ENCODE measurements at places on chromosomes 1 and 21. TPM values are rescaled to one million over a fixed set of nuclear protein-coding genes. Genes with fewer than 3 reads are reported as not detected.

The ORC1 gene
- 0.45 TPM for total RNA-seq

The SHE gene
- 6.4 TPM for total RNA-seq

The NBPF10 gene
- total RNA-seq = 1.5 TPM

The KCNH1 gene
- total RNA-seq = not detected

The CLCA4 gene
- total RNA-seq = not detected

The KIF14 gene
- 0.10 TPM for total RNA-seq

The PALMD gene
- 18.0 TPM for total RNA-seq

The S100A7 gene
- total RNA-seq = not detected

The KCNE2 gene
- not detected for total RNA-seq

DNA sequence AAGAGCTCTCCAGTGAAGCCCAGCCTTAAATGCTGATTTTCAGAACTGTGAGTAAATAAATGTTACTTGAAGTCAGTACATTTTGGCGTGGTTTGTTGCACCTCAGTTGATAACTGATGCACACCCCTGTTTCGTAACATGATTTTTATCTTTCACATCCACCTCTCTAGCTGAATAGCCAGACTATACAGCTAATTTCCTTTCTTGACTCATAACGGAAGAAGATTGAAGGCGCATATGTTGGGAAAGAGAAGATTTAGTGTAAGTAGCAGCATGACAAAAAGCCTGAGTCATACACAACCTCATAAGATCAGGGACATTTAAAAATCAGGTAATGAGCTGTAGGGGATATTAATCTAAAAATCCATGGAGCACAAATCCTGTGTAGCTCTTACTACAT is 716.2 kb upstream of the ZP4 start:
- no peak for DNase-seq
- H3K27me3 ChIP-seq = no peaks in the 10 kb centered on the region
- no peak overlapping the region for H3K4me3 ChIP-seq
- no peaks in the 10 kb centered on the region for H3K36me3 ChIP-seq

GRCh38 chr1:182699393-182700350 is 15.3 kb upstream of the RGS8 start:
- no peak overlapping the region for H3K27ac ChIP-seq
- no peak for DNase-seq
- no peaks in the 10 kb centered on the region for H3K36me3 ChIP-seq
- peaks cover 9% of the 10 kb centered on the region for H3K4me1 ChIP-seq
- no peaks in the 10 kb centered on the region for H3K27me3 ChIP-seq

GRCh38 chr1:212591922-212592321 is 16.6 kb upstream of the ATF3 start:
- H3K4me3 ChIP-seq = no peak overlapping the region
- H3K4me1 ChIP-seq = no peaks in the 10 kb centered on the region
- no peaks in the 10 kb centered on the region for H3K36me3 ChIP-seq
- DNase-seq = no peak

GRCh38 chr1:151710187-151710840 is 6.3 kb downstream of the CELF3 start:
- no peaks in the 10 kb centered on the region for H3K4me1 ChIP-seq
- no peak for DNase-seq
- H3K4me3 ChIP-seq = no peak overlapping the region
- H3K36me3 ChIP-seq = no peaks in the 10 kb centered on the region
- H3K27ac ChIP-seq = no peak overlapping the region

DNA sequence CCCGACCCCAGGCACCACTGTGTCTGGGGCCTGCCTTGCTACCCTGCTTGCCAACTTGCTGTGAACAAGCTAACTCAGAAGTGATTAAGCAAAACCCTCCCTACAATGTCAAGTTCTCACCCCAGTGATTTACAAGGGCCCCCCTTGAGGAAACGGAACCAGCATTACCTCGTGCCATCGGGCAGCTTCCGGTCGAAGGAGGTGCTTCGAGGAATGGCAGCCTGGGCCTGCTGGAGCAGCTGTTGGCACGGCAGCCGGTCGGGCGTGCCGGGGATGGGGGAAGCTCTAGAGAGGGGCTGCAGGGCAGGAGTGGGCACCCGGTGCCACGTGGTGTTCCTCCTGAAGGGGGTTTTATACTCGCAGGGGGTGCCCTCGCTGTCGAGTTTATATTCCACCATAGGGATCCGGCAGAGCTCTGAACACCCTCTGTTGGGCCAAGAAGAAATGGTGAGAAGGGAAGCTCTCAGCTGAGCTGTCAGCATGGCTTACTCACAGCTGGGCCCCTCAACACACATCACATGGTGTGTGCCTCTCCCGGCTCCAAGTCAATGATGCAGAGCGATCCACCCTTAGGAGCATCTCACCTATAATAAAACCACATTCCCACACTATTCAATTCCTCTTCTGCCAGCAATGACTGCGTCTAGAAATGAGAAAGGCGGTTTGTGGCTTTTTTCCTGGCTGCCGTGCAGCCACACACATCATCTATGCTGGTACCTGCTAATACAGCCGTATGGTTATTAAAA is 184.4 kb downstream of the SIPA1L2 start:
- no peaks in the 10 kb centered on the region for H3K36me3 ChIP-seq
- H3K4me1 ChIP-seq = no peaks in the 10 kb centered on the region

- H3K4me1 ChIP-seq = peaks cover under 1% of the 10 kb centered on the region
- no peaks in the 10 kb centered on the region for H3K36me3 ChIP-seq
- no peak overlapping the region for H3K27ac ChIP-seq
- H3K4me3 ChIP-seq = no peak overlapping the region
These were observed 39.9 kb upstream of the ACTRT2 start for GRCh38 chr1:2981388-2981787.

GRCh38 chr1:175168782-175169181 is 23.8 kb downstream of the KIAA0040 start:
- no peaks in the 10 kb centered on the region for H3K36me3 ChIP-seq
- no peak for DNase-seq
- H3K4me1 ChIP-seq = no peaks in the 10 kb centered on the region
- no peak overlapping the region for H3K27ac ChIP-seq

DNA sequence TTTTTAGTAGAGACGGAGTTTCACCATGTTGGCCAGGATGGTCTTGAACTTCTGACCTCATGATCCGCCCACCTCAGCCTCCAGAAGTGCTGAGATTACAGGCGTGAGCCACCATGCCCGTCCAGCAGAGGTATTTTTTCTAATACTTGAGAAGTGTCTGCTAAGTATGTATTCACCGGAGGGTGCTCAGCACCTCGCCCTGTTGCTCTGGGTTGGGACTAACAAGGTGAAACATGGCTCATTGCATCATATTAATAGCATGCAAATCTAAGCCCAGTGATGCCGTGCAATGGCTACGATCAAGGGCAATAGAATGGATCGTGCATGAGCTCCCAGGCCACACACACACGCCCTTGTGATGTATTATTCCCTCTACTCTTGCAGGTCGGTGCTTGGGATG is 68.7 kb downstream of the PDE9A start:
- no peaks in the 10 kb centered on the region for H3K36me3 ChIP-seq
- H3K27ac ChIP-seq = no peak overlapping the region
- no peak overlapping the region for H3K4me3 ChIP-seq
- no peaks in the 10 kb centered on the region for H3K27me3 ChIP-seq

DNA sequence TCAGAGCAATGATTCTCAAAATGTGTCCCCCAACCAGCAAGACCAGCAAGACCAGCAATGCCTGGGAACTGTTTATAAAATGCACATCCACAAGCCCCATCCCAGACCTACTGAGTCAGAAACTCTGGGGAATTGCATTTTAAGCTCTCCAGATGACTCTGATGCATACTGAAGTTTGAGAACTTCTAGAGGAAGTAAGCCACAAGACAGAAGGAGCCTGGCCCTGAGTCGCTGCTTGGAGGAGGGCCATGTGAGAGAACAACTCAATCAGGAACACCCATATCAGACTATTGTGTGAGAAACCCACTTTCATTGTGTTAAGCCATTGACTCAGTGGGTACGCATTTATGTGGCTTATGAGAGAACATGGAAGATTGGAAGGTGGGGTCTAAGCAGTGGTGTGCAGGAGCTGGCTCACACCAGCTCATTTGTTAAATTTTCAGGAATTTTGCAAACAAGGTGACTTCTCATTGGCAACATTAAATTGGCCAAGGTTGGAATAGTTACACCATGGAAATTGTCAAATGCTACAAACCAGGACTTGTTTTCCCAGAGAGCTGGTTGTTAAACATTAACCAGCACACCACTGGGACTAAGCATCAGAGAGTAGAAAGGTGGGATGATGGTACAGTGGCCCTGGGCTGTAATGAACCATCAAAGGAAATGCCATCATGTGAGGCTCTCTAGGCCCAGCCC is 38.9 kb downstream of the ATP1A1 start:
- H3K4me1 ChIP-seq = peaks cover 10% of the 10 kb centered on the region
- no peaks in the 10 kb centered on the region for H3K36me3 ChIP-seq
- no peak for DNase-seq
- H3K27ac ChIP-seq = no peak overlapping the region

GRCh38 chr1:184629266-184629665 is 125.4 kb downstream of the EDEM3 start:
- H3K27me3 ChIP-seq = no peaks in the 10 kb centered on the region
- H3K36me3 ChIP-seq = no peaks in the 10 kb centered on the region
- DNase-seq = no peak
- H3K27ac ChIP-seq = no peak overlapping the region
- H3K4me3 ChIP-seq = no peak overlapping the region
- H3K4me1 ChIP-seq = peaks cover 7% of the 10 kb centered on the region

GRCh38 chr1:243924188-243924587 is 74.1 kb upstream of the AKT3 start:
- H3K27ac ChIP-seq = no peak overlapping the region
- H3K4me1 ChIP-seq = no peaks in the 10 kb centered on the region
- H3K27me3 ChIP-seq = no peaks in the 10 kb centered on the region
- H3K4me3 ChIP-seq = no peak overlapping the region

DNA sequence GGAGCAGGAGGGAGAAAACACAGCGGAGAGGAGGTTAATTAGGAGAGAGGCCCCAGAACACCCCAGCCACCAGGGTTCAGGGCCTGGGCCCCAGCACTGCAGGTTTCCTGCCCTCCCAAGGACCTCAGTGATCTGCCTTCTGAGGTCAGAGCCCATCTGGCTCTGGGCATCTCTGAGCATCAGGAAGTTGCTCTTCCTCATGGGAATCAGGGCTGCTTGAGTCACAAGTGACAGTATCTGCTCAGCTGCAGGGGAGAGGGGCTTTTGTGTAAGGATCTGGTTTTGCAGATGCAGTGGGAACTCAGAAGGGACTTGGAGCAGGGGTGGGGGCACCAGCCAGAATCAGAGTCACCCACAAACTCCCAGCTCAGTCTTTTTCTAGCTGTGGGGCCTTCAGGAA is 472.1 kb downstream of the PTPRU start:
- H3K4me3 ChIP-seq = no peak overlapping the region
- H3K36me3 ChIP-seq = no peaks in the 10 kb centered on the region
- DNase-seq = no peak
- H3K4me1 ChIP-seq = no peaks in the 10 kb centered on the region
- no peak overlapping the region for H3K27ac ChIP-seq
- no peaks in the 10 kb centered on the region for H3K27me3 ChIP-seq

GRCh38 chr1:32763221-32763620 is 53.9 kb downstream of the YARS1 start:
- no peaks in the 10 kb centered on the region for H3K27me3 ChIP-seq
- H3K27ac ChIP-seq = no peak overlapping the region
- DNase-seq = no peak
- no peak overlapping the region for H3K4me3 ChIP-seq
- no peaks in the 10 kb centered on the region for H3K36me3 ChIP-seq

- DNase-seq = no peak
- H3K4me1 ChIP-seq = no peaks in the 10 kb centered on the region
- no peaks in the 10 kb centered on the region for H3K27me3 ChIP-seq
These were observed 465.5 kb upstream of the TMPRSS15 start for GRCh38 chr21:18869104-18869503.

DNA sequence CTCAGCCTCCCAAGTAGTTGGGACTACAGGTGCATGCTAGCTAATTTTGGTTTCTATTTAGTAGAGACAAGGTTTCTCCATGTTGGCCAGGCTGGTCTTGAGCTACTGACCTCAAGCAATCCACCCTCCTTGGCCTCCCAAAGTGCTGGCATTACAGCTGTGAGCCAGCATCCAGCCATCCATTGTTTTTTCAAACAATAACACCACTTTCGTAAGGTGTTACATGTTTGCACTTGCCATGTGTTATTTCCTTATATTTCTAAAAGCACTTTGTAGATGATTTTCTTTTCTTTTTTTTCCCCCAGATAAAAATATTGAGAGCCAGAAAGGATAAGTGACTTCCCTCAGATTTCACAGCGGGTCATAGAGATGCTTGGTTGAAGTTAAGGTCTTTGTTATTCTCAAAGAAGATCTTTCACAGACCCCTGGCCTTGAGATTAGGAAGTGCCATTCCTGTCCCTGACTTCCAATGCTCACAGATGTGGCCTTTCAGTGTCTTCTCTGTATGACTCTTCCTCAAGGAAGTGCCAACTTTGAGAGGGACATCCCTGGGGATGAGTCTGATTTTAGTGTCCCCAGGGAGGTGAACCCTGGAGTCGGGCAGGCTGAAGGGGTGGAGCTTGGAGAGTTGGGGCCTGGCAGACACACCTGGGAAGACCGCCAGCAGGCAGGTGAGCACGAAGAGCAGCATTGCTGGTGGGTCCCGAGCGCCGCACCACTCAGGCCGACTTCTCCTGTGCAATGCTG is 6.3 kb downstream of the PIGR start:
- H3K27ac ChIP-seq = no peak overlapping the region
- no peaks in the 10 kb centered on the region for H3K4me1 ChIP-seq
- no peak overlapping the region for H3K4me3 ChIP-seq

DNA sequence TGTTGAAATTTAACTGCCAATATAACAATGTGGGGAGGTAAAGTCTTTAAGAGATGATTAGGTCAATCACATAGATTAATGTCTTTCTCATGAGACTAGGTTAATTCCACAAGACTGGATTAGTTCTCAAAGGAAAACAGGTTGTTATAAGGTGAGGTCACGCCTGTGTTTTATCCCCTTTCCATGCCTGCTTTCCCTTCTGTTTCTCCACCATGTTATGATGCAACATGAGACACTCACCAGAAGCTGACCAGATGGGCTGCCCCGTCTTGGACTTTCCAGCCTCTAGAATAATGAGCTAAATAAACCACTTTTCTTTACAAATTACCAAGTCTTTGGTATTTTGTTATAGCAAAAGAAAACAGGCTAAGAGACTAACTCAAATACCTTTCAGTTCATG is 70.8 kb downstream of the DDAH1 start:
- peaks cover 6% of the 10 kb centered on the region for H3K4me1 ChIP-seq
- no peaks in the 10 kb centered on the region for H3K27me3 ChIP-seq
- no peak for DNase-seq
- no peak overlapping the region for H3K4me3 ChIP-seq
- H3K36me3 ChIP-seq = no peaks in the 10 kb centered on the region
- no peak overlapping the region for H3K27ac ChIP-seq

- peak; percentile 66 for DNase-seq
- H3K4me3 ChIP-seq = no peak overlapping the region
- H3K4me1 ChIP-seq = peaks cover 14% of the 10 kb centered on the region
- no peaks in the 10 kb centered on the region for H3K36me3 ChIP-seq
These were observed 238.0 kb upstream of the TMEM51 start for GRCh38 chr1:14915356-14916054.
